ENCODE measurements at places on chromosomes 5 and 9.

DNA sequence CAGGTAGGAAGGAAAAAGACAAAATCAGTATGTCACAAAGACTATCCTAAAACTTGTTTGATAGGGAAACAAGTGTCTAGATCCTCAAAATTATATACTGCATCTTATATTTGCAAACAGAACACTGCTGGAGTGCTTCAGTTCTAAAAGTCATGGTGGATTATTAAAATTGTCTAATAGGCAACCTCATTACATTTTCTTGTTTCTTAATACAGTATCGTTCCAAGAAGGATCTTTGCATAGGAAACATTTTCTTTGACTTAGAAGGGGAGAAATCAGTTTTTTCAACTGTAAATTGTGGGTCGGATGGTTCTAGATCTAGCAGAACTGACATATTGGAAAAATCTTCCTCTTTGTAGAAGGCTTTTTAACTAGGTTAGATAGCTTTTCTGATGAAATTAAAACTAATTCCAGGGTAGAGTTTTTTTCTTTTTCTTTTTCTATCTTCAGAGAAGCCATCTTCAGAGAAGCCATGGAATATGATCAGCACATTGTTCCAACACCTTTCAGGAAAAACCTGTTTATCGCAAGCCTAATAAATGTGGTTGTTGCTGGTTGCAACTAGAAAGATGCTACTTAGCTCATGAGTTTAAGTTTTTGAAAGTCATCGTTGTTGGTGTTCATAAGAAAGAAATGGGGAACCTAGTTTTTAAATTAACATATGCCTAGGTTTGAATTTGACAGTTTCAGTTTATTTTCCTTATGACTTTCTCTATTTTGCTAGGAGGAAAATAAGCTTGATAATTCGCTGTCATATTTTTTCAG lies 7.4 kb downstream of the CPEB4 start:
- DNase-seq: no peak

DNA sequence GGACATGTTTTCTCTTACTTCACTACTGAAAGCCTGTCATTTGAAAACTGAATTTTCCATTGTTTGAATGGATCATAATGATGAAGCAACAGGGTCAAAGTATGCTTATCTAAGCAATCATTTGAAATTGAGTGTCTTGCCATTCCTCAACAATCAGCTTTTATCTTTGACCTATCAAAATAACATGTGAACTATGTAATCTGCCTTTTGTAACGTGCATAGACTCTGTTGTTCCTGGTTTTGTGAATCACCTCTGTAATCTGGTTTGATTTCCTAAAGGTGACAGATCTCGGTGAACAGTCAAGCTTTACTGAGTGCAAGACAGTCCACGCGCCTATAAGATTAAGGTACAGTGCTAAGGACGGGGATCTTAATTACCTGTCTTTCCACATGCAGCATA lies 3.3 kb downstream of the MEF2C start:
- no peak for DNase-seq

- no peak for DNase-seq
Measured at GRCh38 chr5:153753645-153754432, 263.4 kb downstream of the GRIA1 start.

DNA sequence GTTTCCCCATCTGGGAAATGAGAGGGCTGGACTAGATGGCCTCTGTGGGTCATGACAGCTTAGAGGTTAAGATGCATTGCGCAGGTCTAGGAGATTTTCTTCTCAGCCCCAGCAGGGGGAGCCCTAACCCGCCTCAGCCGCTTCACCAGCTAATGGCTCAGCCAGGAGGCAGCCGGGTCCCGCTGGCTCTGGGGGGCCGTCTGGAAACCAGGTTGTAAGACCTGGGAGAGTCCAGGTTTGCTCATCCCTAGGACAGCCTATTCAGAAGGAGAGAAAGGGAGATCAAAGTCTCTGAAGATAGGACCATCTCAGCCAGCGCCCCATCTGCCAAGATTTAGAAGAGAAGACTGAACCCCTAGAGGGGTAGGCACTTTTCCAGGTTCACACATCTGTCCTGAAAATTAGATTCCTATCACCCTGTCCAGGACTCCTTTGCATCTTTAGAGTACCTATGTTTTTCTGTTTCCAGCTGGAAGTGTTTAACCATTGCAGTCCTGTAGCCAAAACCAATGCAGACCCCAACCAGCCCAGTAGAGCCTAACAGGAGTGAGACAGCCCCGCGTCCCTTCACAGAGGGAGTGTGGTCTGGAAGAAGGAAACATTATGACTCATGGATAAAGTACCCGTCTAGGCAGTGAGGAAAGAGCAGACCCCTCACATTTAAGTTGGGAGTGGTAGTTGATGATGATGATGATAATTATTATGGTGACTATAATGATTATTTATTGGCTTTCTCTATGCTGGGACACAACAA lies 27.5 kb downstream of the SPARC start:
- DNase-seq: peak; percentile 65

- DNase-seq: no peak
Measured at GRCh38 chr5:53956196-53956595, 354.2 kb downstream of the ARL15 start.

- peak; percentile 52 for DNase-seq
Measured at GRCh38 chr5:169637549-169638121, 560 bp downstream of the DOCK2 start.

- DNase-seq: no peak
Measured at GRCh38 chr9:114616684-114617520, 5.8 kb downstream of the TMEM268 start.

DNA sequence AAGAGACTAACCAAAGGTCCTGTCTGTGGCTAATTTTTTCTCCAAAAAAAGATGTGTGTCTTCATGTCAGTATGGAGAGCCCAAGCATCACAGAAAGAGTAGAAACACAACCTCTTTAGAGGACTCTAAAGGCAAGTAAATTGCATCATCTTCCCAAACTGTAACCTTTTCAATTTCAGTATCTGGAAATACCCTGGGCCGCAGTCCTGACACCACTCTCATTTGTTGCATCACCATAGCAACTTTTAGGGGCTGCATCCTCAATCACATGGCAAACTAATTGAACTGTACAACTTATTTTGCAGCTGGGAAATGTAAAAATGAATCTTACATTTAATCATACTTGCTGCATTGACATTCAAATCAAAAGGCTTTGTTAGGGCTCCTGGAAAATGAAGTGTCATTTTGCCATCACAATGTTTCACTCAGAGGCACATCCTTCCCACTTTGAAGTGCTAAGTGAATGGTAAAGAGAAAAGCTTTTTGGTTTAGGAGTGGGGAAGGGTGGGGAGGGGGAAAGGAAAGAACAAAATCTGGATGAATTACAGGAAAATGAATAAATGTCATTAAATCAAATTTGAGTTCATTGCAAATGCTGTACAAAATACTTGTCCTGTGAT lies 60.6 kb upstream of the GRIA1 start:
- no peak for DNase-seq

- no peak for DNase-seq
Measured at GRCh38 chr9:71675105-71675856, 93.0 kb downstream of the CEMIP2 start.

GRCh38 chr5:54981928-54982327 lies 3.5 kb downstream of the ESM1 start:
- DNase-seq: no peak

DNA sequence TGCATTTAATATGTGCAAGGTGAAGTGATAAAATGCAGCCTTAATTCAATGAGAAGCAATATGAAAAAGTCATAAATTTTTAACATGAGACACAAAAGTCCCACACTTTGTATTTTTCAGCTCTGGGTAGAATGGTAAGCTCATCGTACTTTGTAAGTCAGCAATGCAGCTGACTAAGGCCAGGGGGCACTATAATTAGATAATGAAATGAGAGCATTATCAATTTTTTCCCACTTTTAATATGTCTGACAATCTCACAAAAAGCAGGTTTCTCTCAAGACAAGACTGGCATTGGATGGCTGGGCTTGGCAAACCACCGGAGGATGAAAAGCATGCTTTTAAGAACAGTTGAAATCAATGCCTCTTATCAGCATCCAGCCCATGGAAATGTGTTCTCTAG lies 162.8 kb downstream of the FAM174A start:
- DNase-seq: no peak

DNA sequence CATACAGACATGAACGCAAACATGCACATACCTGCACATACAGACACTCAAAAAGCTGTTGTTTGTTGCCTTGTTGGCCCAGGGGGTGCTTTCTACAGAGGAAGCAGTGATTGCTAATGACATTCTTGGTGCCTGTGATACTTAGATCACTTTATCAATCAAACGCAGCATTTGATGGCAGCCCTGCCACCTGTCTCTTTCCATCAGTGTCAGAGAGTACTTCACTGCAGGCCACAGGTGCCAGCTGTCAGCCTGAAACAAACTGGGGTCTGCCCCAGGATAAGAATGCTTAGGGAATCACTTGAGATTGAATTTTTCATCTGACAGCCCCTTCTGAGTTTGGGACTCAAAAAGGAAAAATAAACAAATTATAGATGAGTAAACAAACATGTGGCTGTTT lies 388.9 kb upstream of the SGCD start:
- DNase-seq: no peak

- no peak for DNase-seq
Measured at GRCh38 chr9:33187519-33188218, 20.5 kb upstream of the B4GALT1 start.

DNA sequence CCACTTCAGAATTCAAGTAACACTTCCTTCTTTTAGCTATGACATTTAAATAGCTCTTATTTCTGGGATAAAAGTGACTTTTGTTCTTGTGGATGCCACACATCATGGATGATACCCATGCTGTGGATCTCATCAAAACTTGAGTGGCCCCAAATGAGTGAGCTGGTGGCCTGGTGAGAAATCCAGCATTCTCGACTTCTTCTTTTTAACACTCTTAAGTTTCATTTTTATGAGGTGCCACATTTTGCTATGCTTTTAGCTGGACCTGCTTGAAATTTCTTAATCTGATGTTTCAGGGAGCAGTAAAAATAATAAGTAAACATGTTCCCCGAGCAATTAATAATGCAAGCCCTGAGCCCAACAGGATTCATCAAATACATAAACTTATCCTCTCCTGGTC lies 384.8 kb upstream of the MEF2C start:
- DNase-seq: no peak

DNA sequence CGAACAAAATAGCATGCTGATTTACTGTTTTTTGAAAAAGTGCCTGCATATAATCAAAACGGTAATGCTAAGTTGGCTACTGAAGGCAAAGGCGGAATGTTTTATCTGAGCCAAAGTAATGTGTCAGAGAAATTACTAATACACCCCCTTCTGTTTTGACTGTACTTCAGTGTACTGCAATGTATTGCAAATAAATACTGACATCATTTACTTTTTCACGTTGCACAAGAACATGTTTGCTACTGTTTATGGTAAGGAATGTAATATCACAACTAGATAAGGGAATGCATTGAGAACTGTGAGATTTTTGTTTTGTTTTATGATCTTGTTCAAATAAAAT lies 813 bp upstream of the AGTPBP1 start:
- DNase-seq: no peak

DNA sequence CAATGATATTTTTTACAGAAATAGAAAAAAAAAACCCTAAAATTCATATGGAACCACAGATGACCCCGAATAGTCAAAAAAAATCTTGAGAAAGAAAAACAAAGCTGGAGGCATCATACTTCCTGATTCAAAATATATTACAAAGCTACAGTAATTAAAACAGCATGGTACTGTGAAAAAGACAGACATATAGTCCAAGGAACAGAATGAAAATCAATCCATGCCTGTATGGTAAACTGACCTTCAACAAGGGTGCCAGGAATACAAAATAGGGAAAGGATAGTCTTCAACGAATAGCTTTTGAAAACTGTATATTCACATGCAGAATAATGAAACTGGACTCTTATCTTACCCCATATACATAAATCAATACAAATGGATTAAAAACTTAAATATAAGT lies 307.5 kb downstream of the MCTP1 start:
- no peak for DNase-seq

DNA sequence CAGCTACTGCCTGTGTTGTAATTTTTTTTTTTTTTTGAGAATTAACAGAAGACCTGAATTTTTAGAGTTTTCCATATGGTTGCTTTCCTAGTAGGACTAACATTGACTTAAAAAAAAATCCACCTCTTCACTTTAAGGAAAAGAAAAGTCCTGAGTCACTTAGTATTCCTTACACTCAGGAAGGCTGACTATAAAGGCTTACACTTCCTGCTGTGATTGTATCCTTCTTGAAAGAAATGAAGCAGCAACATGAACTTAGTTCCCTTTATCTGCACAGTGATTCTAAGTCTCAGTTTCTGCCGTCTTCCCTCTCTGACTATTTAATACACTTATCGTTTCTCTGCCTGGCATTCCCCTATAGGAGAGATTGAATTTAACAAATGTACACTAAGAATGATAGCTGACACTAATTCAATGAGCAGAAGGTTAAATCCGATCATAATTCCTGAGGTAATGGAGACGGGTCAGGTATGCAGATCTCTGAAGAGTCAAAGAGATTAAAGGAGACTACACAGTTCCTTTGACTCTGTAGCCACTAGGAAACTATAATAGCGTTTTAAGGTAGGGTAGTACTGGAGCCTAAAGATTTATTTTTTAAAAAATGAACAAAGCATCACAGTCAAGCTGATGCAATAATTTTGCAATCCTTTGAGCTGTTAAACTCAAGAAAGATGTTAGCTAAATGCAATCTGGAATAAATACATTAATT lies 185.1 kb upstream of the ELAVL2 start:
- no peak for DNase-seq

DNA sequence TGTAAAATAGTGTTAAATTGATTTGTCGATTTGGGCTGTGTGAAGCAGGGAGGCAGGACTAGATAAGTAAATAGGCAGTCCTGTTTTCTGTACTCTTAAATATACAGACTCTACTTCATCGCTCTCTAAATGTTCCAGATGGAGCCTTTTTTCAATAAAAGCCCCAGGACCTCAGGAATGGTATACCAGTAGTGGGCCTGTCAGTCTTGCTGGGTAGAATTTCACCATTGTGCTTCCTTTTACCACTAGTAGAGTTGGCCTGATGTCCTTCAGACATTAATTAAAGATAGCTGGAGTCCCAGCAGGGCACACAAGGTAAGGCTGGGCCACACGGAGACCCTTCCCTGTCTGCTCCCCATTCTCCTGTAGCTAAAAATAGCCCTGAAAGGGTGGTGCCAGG lies 6.0 kb downstream of the SNX18 start:
- no peak for DNase-seq

DNA sequence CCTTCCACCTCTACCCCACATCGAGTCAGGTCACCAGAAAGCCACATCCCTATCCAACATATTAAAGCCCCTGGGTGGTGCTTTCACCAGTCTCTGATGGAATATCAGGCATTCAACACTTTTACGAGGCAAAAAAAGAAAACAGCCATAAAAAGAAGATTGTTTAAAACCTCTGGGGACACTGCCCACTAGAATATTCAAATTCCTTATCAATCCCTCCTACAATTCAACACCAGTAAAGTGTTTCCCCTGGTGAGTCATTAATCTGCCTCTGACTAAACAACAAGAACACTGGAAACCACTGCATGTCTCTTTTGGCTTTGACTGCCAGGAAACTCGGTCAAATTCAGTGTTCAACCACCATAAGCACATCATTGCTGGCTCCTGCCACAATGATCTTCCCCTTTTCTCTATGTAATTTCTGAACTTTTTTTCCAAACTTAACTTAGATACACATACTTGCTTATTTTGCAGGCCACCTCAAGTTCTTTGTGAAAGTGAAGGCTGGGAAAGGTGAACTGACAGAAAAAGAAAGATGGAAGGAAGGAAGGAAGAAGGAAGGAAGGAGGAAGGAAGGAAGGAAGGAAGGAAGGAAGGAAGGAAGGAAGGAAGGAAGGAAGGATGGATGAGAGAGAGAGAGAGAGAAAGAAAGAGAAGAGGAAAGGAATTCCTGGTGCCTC lies 105.3 kb downstream of the PAX5 start:
- DNase-seq: no peak
